Fibroblast of skin of back (primary cell): ENCODE measurements at places on chromosomes 1 and 21.

DNA sequence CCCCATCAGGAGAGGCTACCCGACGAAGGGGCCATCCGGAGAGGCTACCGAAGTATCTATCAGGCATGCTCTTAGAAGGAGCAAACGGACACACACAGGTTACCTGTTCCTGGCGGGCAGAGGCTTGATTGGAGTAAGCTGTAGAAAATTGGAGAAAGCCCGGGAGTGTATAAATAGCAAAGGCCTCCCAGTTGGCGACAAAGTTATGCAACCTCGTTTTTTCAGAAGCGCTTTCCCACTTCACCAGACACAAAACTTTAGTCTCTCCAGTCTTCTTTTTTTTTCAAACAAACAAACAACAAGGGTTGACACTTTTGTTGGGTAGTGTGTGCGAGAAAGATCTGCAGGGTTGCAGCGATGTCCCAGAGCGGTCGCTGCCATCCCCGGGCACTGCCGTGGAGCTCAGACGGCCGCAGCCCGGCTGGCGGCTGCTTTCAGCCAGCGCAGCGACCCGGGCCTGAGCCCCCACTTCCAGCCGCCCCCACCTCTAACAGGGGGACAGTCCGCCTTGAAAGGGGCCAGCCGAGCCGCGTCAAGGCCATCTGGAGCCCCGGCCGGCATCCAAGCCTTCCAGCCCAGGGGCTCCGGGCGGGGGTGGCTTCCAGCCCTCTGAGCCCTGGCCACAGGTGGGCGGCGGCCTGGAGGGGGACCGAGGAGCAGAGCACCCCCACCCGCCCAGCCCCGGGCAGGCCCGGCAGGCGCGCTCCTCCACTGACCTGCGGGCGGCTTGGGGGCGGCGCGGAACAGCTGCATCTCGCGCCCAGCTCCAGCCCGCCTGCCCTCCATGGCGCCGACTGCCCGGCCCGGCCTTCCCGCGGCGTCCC lies 616 bp downstream of the MCOLN3 start:
- DNase-seq, result no peak

GRCh38 chr1:159827102-159827490 lies 423 bp downstream of the SLAMF8 start:
- DNase-seq, result no peak

DNA sequence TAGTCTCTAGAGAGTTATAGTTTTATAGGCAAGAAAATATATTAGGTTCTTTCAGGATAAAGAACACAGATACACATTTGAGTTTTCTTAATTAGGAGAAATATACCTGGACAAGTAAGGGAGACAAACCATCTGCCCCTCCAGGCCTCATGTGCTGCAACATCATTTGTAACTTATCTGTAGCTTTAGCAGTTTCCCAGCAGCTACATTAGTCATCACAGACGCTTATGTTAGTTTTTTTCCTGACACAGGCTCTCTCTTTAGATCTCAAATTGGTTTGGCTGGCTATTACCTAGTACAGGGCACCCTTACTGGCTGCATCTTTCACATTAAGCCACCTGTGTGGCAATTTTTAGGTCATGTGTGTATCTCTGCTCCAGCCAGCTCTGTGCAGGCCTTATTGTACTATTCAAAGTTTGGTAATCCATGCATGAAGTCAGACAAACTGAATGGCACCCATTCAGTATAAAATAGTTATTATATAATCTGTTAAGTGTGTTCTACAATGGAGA lies 25.9 kb downstream of the GNPAT start:
- DNase-seq, result no peak

DNA sequence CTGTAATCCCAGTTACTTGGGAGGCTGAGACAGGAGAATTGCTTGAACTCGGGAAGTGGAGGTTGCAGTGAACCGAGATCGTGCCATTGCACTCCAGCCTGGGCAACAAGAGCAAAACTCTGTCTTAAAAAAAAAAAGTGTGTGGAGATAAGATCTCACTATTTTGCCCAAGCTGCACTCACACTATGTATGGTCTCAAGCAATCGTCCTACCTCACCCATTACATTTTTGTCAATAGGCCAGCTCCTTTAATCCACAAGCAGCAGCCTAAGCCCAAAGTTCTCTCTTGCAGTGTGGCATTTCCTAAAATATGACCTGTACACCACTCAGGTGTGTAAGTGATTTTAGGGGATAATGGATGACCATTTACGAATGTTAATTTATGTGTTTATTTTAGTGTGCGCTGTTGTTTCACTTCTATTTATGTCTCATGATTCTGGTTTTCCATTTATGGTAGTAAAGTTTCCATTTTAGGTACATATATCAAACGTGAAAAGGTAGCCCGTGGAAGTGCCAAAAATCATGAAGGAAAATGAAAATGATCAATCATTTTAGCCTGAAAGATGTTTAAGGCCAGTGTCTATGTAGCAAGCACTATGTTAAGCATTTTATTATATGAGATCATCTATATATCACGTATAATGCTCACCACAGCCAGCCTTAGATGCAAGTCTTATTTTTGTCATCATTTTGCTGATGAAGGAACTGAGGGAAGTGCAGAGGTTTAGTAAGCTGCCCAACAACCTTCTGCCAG lies 5.6 kb downstream of the LCK start:
- no peak for DNase-seq
